GM06990 (cell line): ENCODE measurements at places on chromosomes 3 and 15.

GRCh38 chr3:147736226-147736625 lies 327.1 kb downstream of the ZIC1 start:
- DNase-seq, result no peak

DNA sequence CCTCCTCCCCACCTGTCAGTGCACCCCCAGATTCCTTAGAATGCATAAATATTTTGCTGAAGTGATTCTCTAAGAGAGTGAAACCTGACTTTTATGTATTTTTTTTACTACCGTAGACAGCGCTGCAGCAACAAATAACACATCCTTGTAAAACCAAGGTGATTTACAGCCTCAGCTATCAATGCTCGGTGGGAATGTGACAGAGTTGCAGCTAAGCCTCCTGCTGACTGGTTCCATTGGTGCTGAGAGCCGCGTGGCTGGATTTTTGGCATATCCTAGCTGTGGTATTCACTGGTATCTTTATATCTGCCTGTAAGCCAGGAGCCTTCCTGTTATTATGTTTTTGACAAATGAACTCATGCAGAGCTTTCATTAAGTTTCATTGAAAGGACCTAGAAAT lies 11.0 kb downstream of the FGD5 start:
- no peak for DNase-seq

- DNase-seq, result no peak
Measured at GRCh38 chr3:171115667-171116066, 89.1 kb upstream of the SLC2A2 start.

DNA sequence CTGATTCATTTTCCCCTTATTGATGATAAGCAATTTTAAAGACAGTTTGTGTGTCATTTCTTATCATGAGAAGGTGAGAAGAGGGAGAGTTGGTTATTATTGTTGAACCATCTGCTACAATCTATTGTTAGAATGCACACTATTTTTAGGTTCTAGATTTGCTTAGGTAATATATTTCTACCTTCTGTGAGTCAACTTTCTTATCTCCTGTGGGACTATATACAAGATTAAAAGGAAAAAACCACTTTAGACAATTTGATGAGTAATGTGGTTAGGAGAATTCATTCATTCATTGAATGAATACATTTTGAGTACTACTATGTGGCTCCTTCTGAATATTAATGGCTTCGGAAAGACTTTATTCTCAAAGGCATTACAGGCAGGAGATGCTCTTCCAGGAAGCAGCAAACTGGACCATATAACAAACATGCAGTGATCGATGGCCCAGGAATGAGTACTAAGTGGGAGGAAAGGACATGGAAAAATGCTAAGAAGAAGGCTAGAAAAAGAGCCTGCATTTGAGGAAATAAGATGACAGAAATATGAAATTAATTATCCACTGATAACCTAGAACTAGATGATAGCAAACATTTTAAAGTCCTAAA lies 22.4 kb downstream of the SPTSSB start:
- no peak for DNase-seq

GRCh38 chr3:114108137-114108536 lies 51.6 kb downstream of the QTRT2 start:
- DNase-seq, result no peak

- no peak for DNase-seq
Measured at GRCh38 chr3:133937756-133938601, 42.3 kb upstream of the RAB6B start.
